ENCODE measurements at places on chromosomes 11 and 22. TPM values are rescaled to one million over a fixed set of nuclear protein-coding genes. Genes with fewer than 3 reads are reported as not detected.

DNA sequence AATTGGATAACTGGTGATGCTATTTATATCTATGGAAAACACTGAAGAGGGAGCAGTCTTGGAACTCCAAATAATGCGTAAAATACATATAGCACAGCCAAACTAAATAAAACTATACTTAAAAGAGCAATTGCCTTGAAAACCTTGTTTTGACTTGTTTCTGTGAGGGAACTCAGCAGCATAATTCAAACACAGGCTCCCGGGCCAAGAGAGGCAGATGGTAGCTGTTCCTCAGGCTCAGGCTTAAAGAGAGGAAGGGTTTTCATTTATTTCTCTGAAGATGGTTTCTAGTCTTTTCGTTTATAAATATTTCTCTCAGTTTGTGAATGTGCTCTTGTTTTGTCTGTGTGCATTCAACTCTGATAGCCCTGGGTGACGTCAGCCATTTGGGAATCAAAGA, 82.4 kb downstream of the FANCF start:
- no peak for DNase-seq

- no peak for DNase-seq
These were observed 103.7 kb downstream of the CD44 start for GRCh38 chr11:35242412-35243242.

TMPRSS13 gene
- not detected for total RNA-seq

DNA sequence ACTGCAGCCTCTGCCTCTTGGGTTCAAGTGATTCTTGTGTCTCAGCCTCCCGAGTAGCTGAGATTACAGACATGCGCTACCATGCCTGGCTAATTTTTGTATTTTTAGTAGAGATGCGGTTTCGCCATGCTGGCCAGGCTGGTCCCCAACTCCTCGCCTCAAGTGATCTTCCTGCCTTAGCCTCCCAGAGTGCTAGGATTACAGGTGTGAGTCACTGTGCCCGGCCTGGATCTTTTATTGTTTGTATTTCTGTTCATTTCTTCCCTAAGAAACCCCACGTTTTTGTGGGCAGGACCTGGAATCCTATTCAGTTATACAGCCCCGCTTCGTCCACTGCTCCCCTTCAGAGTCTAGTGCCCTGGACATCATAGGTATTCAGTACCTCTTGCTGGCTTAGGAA, 28.7 kb downstream of the ZBTB16 start:
- DNase-seq, result no peak

C1QTNF5 gene
- total RNA-seq, result not detected

- DNase-seq, result no peak
These were observed 9.4 kb downstream of the SOX6 start for GRCh38 chr11:16346975-16347374.
